Cerebellar cortex (tissue), 1 donor: ENCODE measurements at places on chromosomes 4 and X.

GRCh38 chr4:67160394-67160793 lies 384.9 kb downstream of the CENPC start:
- DNase-seq: no peak

GRCh38 chr4:106473515-106473914 lies 104.9 kb upstream of the GIMD1 start:
- no peak for DNase-seq

GRCh38 chr4:183422962-183423631 lies 21.3 kb upstream of the CDKN2AIP start:
- DNase-seq: no peak

- no peak for DNase-seq
Observed at GRCh38 chr4:70997546-70997945, 4.1 kb downstream of the DCK start.

- DNase-seq: no peak
Observed at GRCh38 chr4:85210353-85210752, 243.9 kb upstream of the WDFY3 start.

DNA sequence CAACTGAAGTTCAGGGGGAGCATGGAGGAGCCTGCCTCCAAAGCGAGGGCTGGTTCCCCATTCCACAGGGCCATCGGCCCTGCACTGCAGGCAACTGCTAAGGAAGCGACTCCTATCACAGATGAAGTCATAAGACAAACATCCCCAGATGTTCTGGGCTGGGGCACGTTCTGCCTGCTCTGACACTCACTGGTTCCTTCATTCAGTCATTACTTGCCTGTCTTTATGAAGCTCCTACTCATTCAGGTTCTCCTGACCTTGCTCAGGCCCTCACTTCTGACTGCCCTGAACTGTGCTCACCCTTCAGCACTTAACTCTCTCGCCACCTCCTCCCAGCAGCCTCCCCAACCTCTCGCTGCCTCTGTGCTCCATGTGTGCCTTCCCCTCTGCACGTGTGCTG lies 2.5 kb upstream of the SLC2A9 start:
- no peak for DNase-seq

DNA sequence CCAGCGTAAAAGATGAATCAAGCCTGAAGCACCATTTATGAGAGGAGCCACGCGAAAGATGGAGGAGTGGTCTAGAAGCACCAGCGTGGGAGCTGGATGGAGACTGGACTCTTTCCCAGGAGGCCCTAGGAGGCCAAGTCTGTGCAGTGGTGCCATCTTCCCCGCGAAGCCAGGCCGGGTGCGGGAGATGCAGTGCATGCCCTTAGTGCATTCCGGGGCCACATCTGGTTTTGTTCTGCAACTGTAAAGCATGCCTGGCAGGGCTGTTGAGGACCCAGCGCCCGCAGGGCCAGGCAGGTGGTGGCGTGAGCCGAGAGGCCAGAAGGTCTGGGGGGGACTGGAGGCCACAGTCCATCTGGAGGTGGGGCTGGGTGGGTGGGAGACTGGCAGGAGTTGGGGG lies 78.6 kb upstream of the ADRA2C start:
- DNase-seq: no peak

- DNase-seq: no peak
Observed at GRCh38 chr4:68724922-68725321, 54.5 kb upstream of the UGT2B15 start.

- DNase-seq: no peak
Observed at GRCh38 chrX:8018934-8019333, 91.7 kb upstream of the PNPLA4 start.

DNA sequence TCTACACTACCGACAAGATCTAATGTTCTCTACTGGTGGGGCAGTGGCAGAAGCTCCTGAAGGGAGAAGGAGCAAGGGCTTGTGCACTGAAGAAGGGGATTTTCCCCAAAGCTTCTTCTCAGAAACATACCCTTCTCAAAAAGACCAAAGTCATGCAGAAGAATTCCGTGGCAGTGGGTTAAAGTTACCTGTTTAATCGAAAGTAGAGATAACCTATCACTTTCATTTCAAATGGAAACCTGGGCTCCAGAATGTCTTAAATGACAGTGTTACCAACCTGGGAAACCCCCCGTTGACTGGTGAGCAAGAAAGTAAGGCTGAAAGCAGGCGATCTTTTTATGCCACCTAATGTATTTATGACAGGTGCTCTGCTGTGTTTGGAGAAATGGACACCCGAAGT lies 92.5 kb upstream of the TEX13D start:
- no peak for DNase-seq

DNA sequence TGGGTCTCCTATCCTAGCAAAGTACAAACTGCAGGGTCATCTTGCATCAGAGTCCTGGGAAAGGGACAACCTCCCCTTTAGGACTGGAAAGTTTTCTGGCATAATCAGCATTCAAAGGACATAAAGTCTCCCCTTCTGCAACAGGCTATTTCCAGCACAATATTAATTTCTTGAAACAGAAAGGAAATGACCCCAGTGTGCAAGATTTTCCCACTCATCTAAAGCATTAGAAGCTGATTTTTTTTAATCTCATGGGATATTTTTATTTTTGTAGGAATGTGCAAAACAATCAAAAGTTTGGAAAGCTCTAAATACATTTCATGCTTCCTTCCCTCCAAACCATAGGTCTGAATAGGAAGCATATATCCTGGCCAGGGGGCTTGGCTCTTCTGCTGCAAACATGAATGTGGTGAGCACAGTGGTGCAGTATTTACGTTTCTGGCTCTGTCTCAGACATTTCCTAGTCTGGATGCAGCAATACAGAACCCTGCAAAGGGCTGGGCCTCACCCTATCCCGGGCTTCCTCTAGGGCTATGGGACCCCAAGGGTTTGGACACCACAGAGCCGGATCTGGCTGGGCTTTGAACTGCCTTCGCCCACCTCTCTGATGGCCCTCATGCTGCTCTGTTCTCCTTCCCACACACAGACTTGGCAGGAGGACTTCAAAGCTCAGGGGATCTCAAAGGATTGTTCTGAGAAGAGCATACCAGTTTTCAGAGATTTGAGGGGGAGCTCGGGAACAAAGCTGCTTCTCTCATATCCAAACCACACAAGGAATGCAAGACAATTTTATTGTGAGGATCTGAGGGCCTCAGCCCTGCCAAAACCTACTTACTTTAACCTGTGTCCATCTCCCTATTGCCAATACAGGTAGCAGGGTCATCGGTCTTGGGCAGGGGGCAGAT lies 64.9 kb downstream of the POLR2B start:
- no peak for DNase-seq

- DNase-seq: no peak
Observed at GRCh38 chrX:40496728-40497127, 84.0 kb upstream of the ATP6AP2 start.

- DNase-seq: no peak
Observed at GRCh38 chr4:138005486-138005885, 236.7 kb downstream of the SLC7A11 start.

GRCh38 chr4:87409420-87409939 lies 12.9 kb upstream of the NUDT9 start:
- DNase-seq: no peak

DNA sequence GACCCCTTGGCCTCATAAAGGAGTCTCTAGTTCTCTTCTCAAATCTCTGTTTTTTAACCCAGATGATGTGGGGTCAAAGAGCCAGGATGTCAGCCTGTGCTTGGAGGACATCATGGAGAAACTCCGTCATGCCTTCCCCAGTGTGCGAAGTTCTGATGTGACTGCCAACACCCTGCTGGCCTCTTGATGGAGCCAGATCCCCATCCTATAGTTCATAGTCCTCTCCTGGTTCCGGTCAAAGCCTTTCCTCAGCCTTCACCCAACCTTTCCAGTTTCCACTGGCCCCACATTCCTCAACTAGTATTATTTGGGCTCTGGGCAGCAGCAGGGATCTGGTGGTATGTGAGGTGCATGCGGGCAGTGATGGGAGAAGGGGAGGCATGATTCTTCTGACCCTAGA lies 30.7 kb downstream of the TAF7L start:
- peak; percentile 0 for DNase-seq

DNA sequence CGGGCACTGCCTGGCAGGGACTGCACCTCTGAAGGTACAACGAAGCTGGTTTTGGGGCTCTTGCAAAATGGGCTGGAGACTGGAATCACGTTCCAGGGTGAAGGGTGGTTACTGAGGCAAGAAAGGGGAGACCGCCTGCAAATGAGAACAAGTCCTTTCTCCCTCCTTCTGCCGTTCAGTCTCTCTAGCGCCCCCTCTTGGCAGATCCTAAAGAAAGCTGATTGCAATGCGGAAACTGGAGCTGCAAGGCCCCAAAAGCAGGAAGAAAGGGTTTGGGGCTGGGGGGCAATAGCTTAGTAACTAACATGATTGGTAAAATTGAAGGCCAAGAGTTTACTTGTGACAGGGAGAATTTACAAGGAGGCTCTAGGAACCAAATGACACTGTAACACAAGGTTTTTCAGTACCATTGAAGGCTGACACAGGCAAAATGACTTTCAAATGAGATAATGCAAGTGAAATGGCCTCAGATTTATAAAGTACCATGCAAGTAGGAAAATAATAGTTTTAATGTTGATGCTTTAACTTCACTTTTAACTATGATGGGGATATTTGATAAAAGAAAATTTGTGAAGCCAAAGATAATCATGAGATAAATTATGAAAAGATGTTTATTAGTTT lies 222.7 kb upstream of the HAND2 start:
- peak; percentile 32 for DNase-seq

- no peak for DNase-seq
Observed at GRCh38 chrX:152638443-152638904, 779 bp downstream of the GABRQ start.

GRCh38 chrX:117713411-117713810 lies 403.2 kb downstream of the KLHL13 start:
- DNase-seq: no peak

- no peak for DNase-seq
Observed at GRCh38 chrX:72304877-72305276, 837 bp downstream of the CITED1 start.

DNA sequence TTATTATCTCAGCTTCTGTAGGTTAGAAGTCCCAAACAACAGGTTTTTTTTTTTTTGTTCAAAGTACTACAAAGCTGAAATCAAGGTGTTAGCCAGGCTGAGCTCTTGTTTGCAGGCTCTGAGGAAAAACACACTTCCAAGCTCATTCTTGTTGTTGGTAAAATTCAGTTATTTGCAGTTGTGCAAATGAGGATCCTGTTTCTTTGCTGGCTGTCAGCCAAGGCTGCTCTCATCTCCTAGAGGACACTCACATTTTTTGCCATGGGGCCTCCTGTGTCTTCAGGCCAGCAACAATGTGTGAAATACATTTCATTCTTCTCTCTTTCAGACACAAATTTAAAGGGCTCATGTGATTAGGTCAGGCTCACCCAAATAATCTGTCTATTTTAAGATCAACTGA lies 60.3 kb upstream of the HSD17B10 start:
- no peak for DNase-seq

DNA sequence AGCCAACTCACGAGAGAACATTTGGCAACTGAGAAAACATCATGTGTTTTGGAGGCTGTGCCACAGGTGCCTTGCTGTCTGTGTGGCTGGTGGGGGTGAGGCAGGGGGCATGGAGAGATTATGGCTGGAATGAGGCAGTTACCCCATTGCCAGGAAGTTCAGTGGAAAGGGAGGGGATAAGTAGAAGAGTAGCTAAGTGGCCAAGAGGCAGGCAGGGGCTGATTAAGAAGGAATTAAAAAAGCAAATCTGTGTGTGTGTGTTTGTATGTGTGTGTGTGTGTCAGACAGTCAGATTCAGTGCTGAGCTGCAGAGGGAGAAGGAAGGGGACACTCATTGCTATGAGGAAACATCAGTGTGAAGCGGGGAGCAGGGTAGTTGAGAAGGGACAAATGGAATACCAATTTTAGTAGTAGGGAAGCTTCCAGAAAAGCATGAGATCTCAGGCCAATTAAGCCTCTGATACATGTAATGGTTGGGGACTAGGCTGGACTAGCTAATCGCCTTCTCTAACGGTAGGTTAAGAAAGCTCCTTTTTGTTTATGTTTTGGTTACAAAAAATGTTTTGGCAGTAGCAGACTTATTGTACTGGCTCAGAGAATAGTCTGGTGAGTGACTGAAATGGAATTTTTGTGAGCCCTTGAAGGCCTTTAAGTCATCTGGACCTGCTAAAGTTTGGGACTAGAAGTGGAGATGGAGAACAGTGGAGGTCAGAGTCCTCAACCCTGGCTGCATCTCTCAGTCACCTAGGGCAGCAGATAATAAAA lies 18.5 kb downstream of the TMEM164 start:
- DNase-seq: no peak
